ENCODE measurements at places on chromosomes 5 and 9.

GRCh38 chr9:68895741-68896478 lies 118.0 kb downstream of the PRKACG start:
- DNase-seq: no peak

DNA sequence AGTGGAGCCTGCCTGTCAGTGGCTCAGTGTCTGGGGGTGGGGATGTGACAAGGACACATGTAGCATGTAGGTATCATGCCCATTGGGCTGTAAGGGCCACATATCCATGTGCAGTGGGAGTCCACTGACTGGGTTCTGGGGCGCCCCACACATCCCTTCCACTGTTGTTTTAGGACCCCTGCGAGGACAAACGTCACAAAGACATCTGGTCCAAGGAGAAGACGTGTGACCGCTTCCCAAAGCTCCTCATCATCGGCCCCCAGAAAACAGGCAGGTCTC lies 33.4 kb downstream of the NDST1 start:
- no peak for DNase-seq

- DNase-seq: no peak
These were observed 1.5 kb downstream of the SPOCK1 start for GRCh38 chr5:137497396-137498290.

- DNase-seq: no peak
These were observed 74.1 kb downstream of the SERINC5 start for GRCh38 chr5:80181618-80182211.

DNA sequence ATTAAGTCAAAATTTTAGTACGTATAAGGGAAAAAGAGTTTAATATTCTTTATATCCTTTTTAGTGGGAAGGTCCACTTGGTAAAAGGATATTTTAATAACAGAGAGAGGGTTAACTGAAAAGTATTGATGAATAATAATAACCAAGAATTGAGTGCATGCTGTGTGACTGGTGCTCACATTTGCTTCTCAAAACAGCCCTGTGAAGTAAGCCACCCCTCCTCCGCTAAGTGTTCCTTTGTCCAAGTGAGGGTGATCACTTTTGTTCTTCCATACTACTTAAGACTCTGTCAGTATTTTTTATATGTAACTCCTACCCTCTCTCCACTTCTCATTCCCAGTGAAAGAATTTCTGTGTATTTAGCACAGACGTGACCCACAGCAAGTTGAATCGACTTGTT lies 51.5 kb downstream of the SLC44A1 start:
- no peak for DNase-seq

- no peak for DNase-seq
These were observed 83.3 kb downstream of the PRRT1B start for GRCh38 chr9:131628459-131629225.

GRCh38 chr5:39992617-39993202 lies 567.9 kb upstream of the DAB2 start:
- DNase-seq: no peak

DNA sequence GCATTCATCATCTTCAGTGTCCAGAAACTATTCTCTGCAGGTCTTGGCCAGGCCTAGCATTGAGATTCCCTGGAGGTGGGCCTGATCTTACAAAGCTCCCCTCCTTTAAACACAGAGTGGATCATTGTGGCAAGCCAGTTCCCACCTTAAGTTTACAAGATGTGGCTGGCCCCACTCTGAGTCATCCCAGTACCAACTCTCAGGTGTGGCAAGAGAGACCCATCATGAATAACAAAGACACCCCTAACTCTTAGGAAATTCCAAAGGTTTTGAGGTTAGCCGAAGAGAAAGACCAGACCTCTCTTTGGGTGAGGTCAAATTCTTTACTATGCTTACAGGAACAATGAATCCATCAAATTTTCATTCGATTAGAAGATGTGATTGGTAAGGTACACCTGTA lies 78.2 kb downstream of the RFK start:
- DNase-seq: no peak

DNA sequence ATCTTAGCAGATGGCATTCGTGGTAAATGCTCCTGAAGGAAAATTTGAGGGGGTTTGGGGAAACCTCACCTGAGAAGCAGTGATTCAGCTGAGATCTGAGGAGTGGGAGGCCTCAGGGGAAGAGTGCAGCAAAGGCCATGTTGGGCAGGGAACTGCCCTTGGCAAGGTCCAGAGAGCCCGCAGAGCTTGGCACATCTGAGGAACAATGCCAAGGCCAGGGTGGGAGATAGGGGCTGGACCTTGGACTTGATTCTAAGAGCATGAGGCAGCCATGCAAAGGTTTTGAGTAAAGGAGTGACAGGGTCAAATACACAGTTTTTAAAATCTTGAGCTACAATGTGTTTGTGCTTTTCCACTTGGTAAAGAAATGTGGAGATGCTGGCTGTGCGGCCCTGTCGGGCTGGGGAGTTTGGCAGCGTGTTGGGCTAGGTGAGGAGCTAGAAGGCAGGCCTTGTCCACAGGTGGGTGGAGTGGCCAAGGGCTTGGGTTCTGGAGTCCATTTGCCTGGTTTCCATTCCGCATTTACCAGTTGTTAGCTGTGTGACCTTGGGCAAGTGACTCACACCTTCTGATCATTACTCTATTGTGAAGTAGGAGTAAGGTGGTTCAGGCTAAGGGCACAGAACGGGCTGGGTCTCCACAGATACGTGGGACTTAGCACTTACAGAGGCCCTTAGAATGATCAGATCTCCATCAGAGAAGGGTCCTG lies 6.1 kb downstream of the TBC1D13 start:
- DNase-seq: no peak

DNA sequence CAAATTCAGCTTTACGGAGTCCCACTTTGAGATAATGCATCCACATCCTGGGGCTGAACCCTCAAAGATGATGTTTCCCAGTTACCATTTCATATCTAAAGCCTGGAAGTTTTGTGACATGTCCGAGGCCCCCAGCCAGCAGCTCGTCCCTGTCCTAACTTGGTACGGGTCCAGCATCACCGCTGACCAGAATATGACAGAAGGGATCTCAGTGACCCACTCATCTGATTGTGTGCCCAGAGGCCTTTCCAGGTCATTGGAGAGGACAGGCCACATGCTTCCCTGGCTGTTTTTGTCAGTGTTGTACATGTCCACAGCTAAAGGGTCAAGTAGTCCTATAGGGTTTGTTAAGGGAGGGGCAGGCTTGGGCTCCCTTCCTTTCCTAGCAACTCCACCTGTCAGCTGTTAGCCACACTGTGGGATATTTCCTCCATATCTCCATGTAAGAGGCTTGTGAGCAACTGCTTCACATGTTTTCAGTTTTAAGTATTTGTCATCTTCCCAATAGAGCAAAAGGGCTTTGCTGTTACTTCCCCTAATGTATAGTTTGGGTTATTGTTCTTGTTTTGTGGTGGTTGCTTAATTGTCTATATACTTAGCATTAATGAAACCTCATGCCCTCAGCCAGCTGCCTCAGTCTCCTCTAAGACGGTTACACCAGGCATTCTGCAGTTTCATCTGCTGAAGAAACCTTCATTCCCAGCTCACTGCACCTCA lies 33.4 kb downstream of the SECISBP2 start:
- DNase-seq: no peak

DNA sequence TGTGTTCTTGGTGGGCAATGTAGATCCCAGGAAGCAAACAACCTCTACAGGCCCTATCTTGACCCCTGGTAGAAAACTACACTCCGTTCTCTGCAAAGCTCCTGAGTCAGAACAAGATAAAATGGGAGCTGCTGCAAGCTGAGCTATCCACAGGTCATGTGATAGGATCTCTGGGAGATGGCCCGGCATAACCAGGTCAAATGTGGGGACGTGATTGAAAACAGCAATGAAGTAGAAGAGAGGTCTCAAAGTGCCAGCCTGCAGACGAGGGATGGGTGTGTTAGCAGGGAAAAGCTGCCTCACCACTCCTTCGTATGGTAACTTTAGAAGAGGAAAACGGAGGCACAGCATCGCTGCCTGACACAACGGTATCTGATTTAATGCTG lies 25.0 kb downstream of the NRG2 start:
- no peak for DNase-seq

- no peak for DNase-seq
These were observed 8.8 kb upstream of the LCP2 start for GRCh38 chr5:170306381-170306831.

DNA sequence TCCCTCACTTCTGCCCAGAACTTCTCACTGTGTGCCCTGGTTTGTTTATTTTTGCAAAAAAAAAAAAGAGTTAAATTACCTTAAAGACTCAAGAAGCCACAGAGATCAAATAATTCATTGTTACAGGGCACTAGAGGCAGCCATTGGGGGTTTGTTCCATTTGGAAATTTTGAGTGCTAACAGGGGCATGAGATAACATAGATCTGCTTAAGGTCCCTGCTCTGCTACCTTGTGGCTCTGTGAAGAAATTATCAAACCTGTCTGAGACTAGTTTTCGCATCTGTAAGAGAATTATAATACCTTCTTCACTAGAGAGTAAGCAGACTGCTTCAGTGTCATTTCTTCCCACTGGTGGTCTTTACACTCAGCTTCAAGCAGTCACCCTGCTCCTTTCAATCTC lies 394 bp downstream of the TLR4 start:
- no peak for DNase-seq

DNA sequence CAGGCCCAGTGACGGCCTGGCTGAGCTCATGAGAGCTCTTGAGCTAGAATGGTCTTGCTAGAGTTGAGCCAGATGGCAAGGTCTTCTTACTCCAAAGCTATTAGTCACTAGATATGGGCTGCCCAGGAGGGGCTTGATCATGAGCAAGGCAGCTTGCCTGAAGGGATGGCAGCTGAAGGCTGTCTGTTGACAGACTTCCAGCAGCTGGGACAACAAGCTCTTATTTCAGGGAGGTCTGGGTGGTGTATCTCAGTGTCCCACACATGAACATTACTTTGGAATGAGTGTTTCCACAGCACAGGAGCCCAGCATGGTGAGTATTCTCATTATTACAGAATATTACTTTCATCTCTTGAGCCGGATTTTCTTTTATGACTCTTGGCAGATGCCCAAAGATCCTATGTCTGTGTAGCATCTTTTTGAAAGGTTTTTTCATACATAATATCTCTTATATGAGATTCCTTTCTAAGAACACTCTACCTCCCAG lies 414.1 kb downstream of the ARHGEF28 start:
- DNase-seq: peak; percentile 90

- DNase-seq: no peak
These were observed 121.8 kb upstream of the SAP30L start for GRCh38 chr5:154324033-154324432.

GRCh38 chr5:34483442-34484033 lies 172.6 kb upstream of the RAI14 start:
- DNase-seq: no peak

GRCh38 chr5:172586125-172587060 lies 54.7 kb upstream of the NEURL1B start:
- no peak for DNase-seq

GRCh38 chr5:61449804-61450492 lies 117.9 kb downstream of the ZSWIM6 start:
- DNase-seq: no peak

- peak; percentile 32 for DNase-seq
These were observed 173.5 kb downstream of the TRIM32 start for GRCh38 chr9:116860509-116861120.

- DNase-seq: no peak
These were observed 33.9 kb upstream of the RAD23B start for GRCh38 chr9:107249131-107249533.

DNA sequence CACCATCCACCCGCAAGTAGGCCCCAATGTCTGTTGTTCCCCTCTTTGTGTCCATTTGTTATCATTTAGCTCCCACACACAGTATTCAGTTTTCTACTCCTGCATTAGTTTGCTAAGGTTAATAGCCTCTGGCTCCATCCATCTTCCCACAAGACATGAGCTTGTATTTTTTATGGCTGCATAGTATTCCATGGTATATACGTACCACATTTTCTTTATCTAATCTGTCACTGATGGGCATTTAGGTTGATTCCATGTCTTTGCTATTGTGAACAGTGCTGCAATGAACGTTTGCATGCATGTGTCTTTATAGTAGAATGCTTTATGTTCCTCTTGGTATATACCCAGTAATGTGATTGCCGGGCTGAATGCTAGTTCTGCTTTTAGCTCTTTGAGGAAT lies 150.4 kb downstream of the DCP2 start:
- DNase-seq: no peak

- DNase-seq: no peak
These were observed 14.7 kb upstream of the MED27 start for GRCh38 chr9:132094314-132094791.

- DNase-seq: no peak
These were observed 92.9 kb downstream of the GLDC start for GRCh38 chr9:6552498-6553121.

DNA sequence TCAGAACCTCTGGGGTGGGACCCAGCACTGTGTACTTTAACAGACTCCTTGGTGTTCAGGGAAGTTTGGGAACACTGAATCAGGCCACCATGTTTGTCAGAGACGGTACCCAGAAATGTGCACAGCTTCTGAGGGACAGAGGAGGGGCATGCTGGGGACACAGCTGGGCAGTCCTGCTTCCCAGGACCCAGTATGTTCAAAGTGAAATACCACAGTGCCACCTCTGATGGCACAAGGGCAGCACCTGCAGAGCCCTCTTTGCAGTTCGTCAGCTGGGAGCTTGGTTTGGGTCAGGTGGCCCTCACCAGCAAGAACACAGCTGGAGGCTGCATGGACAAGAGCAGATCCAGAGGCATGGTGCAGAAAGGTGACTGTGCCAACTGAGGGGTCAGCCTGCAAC lies 51.2 kb downstream of the NDST1 start:
- no peak for DNase-seq

DNA sequence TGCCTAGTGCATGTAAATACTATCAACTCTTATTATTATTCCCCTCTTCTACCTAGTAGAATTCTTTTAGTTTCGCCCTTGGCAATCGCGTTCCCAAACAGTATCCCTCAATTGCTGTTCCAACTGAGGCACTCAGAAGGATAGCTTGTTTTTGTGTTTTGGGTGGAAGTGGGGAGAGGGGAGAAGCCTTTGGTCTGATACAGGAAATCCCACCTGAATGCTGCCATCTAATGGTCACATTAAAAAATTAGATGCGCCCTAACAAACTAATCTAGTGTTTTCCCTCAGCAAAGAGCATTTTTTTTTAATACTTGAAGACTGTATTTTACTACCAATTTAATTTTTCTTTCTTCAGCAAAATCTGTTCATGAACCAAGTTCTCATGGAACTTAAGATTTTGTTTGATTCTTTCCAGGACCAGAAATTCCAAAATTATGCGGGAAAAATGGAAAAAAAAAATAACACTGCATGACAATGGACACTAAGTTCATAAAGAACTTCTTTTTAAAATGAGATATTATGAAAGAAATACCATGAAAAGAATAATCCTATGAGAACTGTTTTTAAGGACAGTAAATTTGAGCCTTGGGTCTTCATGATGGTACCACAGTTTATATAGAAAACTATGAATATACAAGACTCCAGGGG lies 22.2 kb upstream of the GLDC start:
- DNase-seq: no peak

Measured in SHP77 treated with DMSO at 0.1 percent for 48 hours (cell line).